ENCODE measurements at places on chromosomes 1 and 21.

DNA sequence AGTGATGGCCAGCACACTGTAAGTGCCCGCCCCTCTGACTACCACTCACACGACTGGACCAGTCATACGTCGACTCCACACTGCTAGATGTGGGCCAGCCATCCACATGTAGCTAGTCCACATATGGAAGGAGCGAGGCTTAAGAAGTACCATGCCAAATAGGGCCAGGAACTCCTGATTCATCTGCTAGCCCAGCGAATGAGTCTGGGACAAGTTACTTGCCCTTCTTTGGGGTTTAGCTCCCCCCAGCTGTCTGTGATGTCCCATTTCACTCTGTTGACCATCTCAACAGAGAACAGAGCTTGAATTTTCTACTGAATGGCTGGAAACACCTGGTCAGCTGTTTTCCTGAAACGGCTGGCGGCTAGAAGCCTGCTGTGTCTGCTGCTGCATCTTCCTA is 5.8 kb downstream of the CSRP1 start:
- no peak for ATAC-seq

- no peak for ATAC-seq
Observed at GRCh38 chr1:19006837-19007271, 50.4 kb upstream of the IFFO2 start.

- no peak for ATAC-seq
Observed at GRCh38 chr1:17553975-17554700, 14.6 kb downstream of the ARHGEF10L start.

DNA sequence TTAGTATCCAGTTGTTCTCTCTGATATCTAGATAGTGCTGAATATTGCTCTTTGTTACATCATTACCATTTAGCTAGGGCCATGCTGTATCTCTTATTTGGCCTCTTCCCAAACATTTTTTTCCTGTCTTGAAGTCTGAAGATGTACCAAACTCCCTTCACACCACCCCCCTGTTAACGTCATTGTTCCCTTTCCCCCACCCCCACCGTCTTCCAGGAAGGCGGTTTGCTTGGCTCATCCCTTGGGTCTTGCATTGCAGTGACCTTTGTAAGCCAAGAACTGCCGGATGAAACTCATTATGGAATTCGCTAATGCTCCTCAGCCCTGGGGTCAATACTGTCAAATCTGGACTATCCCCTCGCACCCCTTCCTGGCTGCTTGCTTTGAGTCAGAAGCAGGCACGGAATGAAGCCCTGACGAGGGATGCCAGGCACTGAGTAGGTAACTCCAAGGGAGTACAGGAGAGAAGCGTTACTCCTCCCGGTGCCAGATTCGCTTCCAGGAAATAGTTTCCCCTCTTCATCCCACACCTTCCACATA is 283.1 kb downstream of the TM2D1 start:
- ATAC-seq: no peak

GRCh38 chr21:44880405-44881197 is 7.1 kb upstream of the PTTG1IP start:
- ATAC-seq: peak; percentile 38

All from activated T-helper 17 cell treated with anti-CD3 and anti-CD28 coated beads, Interleukin-2, amount 50 U/mL, for 72 hours (primary cell).